ENCODE measurements at places on chromosomes 6 and 20.

DNA sequence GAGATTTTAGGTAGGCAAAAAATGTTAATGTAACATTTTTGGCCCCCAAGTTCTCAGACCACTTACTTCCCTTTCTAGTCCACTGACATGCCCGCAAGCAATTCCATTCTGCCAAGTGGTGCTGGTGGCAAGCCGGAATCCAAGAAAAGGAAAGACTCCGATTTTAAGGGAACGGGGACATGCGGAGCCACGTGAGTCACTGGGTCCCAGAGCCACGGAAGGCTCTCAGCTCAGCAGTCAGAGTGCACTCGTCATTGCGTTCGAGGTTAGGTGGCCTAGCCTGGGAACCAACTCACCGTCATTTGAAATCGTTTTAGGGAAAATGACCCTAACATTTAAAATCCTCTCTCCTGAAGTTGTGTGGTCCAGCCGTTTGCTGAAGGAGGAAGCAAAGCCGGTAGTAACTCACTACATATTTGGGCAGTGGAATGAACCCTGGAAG lies 711 bp upstream of the SIRT5 start:
- DNase-seq: peak; percentile 33

DNA sequence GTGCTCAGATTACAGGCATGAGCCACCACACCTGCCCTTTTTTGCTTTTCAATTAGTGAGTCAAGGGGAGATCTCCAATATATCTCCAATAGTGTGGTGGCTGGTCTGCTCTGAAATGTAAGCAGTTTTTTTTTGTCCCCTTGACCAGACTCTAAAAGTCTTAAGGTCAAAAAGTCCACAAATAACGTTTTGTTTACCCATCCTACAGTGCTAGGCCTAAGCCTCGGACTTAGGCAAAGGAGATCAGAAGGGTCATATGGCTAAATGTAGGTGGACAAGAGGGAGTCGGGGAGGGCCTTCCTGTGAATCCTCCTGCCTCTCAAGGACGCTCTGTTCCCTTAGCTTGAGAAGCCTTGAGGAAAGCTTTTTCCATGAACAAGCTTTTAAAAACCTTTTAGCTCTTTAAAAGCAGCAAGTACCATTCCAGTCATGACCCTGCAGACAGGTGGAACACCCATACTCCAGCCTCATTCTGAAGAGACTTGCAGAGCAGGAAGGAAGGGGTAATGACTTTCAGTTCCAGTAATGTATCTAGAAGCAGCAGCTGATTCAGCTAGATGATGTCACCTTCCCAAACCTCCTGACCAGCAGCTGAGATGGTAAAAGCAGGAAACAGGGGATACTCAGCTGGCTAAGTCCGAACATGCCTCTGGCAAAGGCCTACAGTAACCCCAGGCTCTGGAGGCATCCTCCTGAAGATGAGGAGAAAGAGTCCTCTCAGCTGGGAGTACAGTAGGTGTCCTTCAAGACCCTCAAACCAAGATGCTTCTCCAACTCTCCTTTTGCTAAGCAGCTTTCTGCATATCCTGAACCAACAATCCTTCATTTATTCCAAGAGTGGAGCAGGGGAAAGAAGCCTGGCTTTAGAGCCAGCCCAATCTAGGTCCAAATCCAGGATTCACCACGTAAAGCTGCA lies 23.6 kb downstream of the BCL2L1 start:
- DNase-seq: peak; percentile 93

- no peak for DNase-seq
Measured at GRCh38 chr20:10971096-10971495, 297.3 kb upstream of the JAG1 start.

- no peak for DNase-seq
Measured at GRCh38 chr6:47440719-47441118, 36.9 kb upstream of the CD2AP start.

DNA sequence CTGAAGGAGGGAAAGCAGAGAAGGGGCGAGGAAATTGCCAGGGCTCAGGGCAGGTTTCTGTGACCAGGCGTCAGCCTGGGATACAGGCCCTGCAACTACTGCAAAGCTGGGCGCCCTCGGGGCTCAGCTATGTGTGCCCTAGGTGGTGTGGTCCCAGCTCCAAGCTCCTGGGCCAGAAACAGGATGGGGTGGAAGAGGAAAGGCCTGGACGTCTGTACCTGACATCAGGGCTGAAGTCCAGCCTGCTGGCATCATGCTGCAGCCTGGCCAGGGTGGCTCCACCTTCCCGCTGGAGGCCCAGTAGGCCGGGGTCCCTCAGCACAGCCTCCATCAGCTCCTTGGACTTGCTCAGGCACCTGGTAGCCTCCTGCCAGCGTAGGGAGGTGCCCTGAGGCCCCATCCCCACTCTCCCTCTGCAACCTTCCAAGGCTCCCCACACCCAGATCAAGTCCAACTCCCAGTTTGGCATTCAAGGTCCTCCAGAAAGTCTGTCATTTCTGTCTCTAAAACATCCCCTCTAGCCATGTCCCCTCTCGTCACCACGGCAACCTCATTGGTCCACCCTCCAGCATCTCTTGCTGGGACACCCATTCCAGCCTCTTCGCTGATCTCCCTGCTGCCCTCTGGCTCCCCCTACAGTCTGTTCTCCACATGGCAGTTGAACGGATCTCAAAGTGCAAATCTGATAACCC lies 38.2 kb downstream of the KIAA1755 start:
- peak; percentile 64 for DNase-seq

- no peak for DNase-seq
Measured at GRCh38 chr6:83258517-83258916, 65.4 kb downstream of the RWDD2A start.

- peak; percentile 25 for DNase-seq
Measured at GRCh38 chr6:119533603-119534279, 184.2 kb upstream of the MAN1A1 start.

DNA sequence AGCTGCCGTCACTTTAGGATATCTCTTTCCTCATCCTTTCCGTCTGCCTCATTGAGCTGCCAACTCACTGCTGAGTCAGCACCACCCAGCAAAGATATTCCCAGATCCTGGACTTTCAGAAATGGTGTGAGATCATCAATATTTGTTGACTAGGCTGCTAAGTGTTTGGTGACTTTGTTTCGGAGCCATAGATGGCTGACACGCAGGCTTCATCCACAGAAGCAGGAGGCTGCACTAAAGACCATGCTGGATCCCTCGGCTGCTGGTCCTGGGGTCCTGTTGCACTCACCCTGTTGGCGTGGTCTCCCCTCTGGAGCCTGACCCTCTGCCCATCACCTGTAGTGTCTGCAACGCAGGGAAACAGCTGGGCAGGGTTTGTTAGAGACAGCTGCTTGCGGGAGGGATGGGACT lies 96.5 kb downstream of the ERMARD start:
- DNase-seq: no peak

DNA sequence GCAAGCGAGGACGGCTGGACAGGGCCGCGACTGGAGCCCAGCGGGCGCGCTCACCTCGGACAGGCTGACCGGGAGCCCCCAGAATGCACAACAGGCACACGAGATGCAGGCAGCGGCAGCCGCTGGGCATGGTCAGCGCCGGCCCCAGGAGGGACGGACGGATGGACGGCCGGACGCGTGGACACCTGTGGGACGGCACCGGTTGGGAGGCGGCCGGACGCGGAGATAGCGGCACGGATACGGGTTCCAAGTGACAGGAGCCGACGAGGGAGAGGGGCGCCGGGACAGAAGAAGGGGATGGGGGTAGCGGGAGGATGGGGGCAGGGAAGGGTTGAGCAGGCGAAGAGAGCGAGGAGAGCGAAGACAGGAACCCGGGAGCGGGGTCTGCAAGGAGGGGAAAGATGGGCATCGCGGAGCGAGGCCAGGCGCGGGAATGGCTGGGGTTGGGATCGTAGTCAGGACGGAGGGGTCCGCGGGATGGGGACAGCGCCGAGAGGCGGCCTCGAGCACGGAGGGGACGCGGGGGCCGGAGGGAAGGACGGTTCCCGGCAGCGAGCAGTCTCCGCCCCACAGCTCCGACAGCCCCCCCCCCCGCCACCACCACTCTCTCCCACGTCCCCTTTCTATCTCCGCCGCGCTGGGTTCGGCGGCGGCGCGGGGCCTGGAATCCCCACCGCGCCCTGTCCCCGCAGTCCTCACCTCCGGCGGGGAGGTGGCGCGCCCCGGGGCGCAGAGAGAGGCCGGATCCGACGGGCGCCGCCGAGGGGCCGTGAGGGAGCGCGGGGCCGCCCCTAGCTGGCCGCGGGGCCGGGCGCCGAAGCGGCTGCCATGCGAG lies 435 bp downstream of the DLK2 start:
- peak; percentile 86 for DNase-seq

GRCh38 chr6:40444811-40445210 lies 142.4 kb downstream of the LRFN2 start:
- no peak for DNase-seq

GRCh38 chr6:154617175-154617574 lies 106.7 kb upstream of the CNKSR3 start:
- no peak for DNase-seq

GRCh38 chr6:109048176-109048575 lies 46.5 kb downstream of the SESN1 start:
- DNase-seq: no peak

DNA sequence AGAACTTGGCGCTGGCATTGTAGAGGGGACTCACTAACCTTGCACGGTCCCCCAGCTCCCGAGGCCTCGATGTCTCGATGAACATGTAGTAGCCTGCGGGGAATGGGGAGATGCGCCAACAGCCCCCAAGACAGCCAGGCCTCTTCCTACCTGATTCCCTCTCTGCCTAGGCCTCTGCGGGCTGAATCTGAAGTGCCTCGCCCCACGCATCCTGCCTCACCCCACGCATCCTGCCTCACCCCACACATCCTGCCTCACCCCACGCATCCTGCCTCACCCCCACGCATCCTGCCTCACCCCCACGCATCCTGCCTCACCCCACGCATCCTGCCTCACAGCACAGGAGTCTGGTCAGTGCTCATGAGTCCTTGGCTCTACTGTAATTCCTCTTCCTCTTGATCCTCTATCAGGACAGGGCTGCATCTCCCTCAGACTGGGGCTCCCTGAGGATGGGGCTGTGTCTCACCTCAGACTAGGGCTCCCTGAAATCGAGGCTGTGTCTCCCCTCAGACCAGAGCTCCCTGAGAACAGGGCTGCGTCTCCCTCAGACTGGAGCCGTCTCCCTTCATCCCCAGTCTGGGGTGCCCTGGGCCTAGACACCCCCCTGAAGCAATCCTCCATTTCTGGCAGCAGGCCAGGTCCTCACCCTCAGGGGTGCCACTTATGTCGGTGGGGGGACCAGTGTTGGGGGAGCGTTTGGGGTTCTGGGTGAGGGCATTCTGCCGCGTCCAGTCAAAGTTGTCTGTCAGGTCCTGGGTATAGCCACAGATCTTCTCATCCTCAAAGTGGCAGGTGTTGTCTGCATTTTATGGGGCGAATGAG lies 53.6 kb downstream of the MDGA1 start:
- DNase-seq: peak; percentile 49
